ENCODE measurements at places on chromosomes 1 and 21.

- peak; percentile 53 for DNase-seq
These were observed 14.0 kb downstream of the NAV1 start for GRCh38 chr1:201552941-201553351.

- no peak for DNase-seq
These were observed 29.3 kb downstream of the CRYZ start for GRCh38 chr1:74703386-74704182.

GRCh38 chr1:87940421-87940820 is 611.7 kb downstream of the LMO4 start:
- no peak for DNase-seq

- no peak for DNase-seq
These were observed 30.4 kb downstream of the PIK3C2B start for GRCh38 chr1:204464187-204464631.

- DNase-seq, result no peak
These were observed 115.4 kb upstream of the SERTAD4 start for GRCh38 chr1:210117198-210117597.

- no peak for DNase-seq
These were observed 21.2 kb downstream of the ACTRT2 start for GRCh38 chr1:3042481-3042880.

DNA sequence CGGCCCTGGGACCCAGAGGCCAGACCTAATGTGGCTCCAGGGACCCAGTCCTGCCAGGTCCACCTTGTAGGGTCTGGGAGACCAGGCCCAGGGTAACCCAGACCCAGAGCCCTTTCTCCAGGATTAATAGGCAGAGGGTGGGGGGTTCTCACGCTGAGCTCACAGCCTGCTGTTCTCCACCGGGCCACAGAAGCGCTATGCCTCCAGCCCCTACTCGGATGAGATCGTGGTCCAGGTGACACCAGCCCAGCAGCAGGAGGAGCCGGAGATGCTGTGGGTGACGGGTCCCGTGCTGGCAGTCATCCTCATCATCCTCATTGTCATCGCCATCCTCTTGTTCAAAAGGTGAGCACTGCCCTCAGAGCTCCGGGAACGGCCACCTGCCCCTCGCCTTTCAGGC is 43.3 kb upstream of the KDM4A start:
- no peak for DNase-seq

GRCh38 chr1:31754397-31754796 is 9.7 kb downstream of the ADGRB2 start:
- no peak for DNase-seq

GRCh38 chr1:96730574-96731298 is 9.2 kb downstream of the PTBP2 start:
- DNase-seq, result no peak
